ENCODE measurements at places on chromosomes 13 and 19.

DNA sequence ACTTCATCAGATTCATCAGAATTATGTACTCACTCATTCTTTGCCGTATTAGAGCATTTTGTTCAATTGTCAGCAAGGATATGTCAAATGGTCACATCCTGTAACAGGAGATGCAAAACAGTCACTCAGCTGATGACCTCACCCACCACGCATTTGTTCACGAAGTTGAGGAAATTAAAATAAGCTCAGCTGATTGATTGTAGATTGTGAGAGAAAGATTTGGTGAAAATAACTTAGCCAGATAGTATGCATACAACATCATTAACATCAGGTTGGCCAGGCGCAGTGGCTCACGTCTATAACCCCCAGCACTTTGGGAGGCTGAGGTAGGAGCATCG, 22.6 kb upstream of the CDC16 start:
- peak; percentile 46 for DNase-seq

GRCh38 chr19:45798995-45799517, 6.4 kb upstream of the DMWD start:
- peak; percentile 89 for DNase-seq

- no peak for DNase-seq
Observed at GRCh38 chr19:31676271-31677004, 327.2 kb upstream of the TSHZ3 start.

GRCh38 chr13:26037302-26037701, 14.5 kb downstream of the SHISA2 start:
- DNase-seq: no peak

DNA sequence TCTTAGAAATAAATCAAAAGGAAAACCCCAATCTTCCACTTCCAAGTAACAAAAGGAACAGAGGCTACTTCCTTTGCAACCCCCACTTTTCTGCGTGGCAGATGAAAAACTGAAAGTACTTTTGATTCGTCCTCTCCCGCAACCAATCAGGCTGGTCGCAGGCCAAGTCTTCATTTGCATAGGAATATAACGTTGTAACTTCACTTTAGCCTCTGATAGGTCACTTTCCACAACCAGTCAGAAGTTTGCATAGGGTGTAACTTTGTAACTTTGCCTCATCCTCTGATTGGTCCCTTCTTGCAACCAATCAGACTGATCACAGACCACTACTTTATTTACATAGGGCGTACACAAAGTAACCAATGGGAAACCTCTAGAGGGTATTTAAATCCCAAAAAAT, 37.2 kb downstream of the TGDS start:
- no peak for DNase-seq

DNA sequence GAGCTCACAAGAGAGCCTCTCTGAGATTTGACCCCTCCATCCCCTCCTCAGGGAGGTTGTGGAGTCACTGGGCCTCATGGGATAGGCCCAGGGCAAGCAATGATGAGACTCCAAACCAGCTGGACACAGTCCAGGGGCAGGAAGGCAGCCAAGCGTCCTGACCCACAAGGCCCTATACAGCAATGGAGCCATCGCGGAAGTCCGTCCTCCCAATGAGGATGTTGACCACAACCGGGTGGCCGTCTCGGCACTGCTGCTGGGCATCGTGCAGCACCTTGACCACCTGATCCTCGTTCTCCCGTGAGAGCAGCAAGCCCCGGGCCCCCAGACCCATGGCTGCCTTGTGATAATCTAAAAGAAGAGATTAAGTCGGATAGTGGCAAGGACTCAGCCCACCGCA, 7.9 kb downstream of the SYDE1 start:
- peak; percentile 32 for DNase-seq

DNA sequence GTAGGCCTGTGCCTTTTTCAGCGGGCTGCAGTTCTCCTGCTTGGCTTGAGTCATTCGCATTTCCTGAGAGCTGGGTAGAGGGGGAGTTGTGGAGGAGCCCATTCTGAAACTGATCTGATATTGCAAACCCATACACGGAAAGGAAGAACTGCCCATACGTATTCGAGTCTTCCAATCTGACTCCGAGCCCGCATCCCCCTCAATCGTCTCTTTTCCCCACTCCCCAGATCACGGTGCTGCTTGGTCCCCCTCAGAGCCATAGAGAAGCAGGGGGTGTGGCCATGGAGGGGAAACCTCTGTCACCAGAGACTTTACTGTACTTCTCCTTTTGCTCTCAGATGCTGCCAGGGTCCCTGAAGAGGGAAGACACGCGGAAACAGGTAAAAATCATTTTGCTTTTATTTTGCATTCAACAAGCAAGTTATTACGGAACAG, at the start of gene CD22:
CD22 (plus strand) TSS at position 337 of the 435 bp plus-strand sequence. CDS start 2,854 bp downstream, outside the sequence.
- no peak for DNase-seq

DNA sequence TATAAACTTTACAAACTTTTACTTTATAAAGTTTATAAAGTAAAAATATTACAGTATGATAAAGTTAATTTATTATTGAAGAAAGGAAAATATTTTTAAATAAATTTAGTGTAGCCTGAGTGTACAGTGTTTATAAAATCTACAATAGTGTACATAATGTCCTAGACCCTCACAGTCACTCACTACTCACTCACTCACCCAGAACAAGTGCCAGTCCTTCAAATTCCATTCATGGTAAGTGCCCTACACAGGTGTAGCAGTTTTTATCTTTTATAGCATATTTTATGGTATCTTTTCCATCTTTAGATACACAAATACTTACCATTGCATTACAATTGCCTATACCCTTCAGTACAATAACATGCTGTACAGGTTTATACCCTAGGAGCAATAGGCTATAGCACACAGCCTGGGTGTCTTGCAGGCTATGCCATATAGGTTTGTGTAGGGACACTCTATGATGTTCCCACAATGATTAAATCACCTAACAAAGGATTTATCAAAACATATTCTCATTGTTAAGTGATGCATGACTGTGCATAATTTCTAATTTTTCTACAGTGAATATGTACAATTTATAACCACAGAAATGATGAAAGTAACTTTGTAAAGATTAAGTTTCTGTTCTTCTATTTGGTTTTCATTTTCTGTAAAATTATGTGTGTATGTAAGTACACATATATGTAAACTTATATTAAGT, 98.0 kb downstream of the SPRY2 start:
- no peak for DNase-seq

DNA sequence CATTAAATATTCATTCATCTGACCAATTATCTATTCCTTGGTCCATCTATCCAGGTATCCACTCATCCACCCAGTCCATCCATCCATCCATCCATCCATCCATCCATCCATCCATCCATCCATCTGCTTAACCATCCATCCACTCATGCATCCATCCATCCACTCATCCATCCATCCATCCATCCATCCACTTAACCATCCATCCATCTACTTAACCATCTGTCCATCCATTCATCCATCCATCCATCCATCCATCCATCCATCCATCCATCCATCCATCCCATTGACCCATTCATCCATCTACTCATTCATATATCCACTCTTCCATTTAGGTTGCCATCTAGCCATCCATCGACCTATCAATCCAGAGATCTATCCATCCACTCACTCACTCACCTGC, 11.4 kb downstream of the MYBPC2 start:
- DNase-seq: no peak

GRCh38 chr19:32459204-32459865, 53.8 kb downstream of the DPY19L3 start:
- DNase-seq: no peak

GRCh38 chr19:19081642-19082151, 17.9 kb downstream of the SLC25A42 start:
- DNase-seq: no peak

- no peak for DNase-seq
Observed at GRCh38 chr13:79398915-79399314, 7.1 kb downstream of the RBM26 start.

- peak; percentile 4 for DNase-seq
Observed at GRCh38 chr19:18634612-18635297, 2.1 kb upstream of the KLHL26 start.

DNA sequence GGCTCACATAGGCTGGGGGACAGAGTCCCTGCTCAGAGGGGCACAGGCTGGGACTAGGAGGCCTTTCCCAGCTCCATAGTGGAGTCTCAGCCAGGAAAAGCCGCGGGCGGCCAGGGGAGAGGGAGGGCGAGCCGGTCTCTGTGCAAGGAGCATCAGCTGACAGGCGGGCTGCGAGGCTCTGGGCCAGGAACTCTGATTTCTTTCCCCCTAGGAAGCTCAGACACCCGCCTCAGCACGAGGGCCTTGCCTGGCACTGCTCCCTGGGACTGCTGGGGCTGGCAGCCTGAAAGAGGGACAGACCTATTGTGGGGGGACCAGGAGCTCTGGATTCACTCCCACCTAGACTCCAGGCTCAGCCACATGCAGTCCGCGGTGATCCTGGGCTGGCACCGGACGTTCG, 2.2 kb upstream of the PLK5 start:
- DNase-seq: no peak

DNA sequence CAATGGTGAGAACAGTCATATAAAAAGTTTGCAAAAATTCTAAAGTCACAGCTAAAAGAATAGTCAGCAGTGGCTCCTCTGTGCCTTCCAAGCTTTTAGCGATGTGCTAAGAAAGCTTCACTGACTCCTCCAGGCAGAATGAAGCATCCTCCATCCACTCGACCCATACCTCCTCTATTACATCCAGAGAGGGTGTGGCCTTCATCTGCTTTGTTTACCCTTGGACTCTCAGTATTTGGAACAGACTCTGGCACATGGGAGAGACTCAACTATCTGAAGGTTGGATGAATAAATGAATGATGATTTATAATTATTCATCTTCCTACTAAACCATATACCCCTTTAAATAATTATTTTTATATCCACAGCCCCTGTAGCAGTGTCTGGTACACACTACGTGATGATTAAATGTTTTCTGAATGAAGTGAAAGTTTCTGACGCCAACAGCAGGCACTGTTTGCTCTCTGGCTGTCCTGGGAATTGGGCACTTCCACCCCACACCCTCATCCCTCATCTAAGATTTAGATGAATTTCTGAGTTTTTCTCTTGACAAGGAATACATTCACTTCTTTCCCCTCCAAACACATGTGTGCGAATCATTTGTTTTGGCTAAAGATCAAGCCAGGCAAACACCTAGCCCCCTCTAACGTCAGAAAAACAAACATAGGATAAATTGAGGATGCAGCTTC, 93.9 kb downstream of the NUFIP1 start:
- DNase-seq: no peak

- no peak for DNase-seq
Observed at GRCh38 chr19:5103812-5104410, 135.0 kb downstream of the KDM4B start.

DNA sequence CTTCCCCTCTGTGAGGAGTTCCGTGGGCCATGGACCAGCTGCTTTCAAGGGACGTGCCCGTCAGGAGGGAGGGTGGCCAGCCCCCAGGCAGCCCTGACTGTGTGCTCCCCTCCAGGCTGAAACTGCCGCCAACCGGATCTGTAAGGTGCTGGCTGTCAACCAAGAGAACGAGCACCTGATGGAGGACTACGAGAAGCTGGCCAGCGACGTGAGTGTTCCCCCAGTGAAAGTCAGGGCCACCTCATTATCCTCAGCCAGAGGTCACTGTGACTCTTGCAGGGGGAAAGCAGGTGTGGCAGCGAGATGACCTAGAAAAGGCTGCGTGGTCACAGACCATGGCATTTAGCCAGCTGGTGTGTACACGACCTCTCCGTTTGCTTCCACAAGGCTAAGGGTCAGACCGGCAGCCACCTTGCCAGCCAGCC, 29.9 kb downstream of the CAPN12 start:
- DNase-seq: no peak

DNA sequence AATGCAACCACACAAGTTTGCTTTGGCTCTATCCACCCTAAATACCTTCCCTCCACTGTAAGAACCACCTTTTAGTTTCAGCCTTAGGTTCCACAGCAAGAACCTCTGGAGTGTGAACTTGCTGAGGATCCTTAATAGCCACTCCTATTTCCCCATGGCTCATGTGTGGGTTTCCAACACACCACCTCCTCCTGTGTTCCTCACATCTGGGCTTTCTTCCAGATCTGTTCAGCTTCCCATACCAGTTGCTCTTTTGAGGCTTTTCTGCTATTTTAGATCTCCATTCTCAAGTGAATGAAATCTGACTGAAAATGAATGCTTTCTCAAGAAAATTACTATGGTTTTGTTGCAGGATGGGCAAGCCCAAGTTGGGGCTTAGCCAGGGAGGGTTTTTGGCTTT, 104.8 kb upstream of the MIR17HG start:
- DNase-seq: peak; percentile 14

DNA sequence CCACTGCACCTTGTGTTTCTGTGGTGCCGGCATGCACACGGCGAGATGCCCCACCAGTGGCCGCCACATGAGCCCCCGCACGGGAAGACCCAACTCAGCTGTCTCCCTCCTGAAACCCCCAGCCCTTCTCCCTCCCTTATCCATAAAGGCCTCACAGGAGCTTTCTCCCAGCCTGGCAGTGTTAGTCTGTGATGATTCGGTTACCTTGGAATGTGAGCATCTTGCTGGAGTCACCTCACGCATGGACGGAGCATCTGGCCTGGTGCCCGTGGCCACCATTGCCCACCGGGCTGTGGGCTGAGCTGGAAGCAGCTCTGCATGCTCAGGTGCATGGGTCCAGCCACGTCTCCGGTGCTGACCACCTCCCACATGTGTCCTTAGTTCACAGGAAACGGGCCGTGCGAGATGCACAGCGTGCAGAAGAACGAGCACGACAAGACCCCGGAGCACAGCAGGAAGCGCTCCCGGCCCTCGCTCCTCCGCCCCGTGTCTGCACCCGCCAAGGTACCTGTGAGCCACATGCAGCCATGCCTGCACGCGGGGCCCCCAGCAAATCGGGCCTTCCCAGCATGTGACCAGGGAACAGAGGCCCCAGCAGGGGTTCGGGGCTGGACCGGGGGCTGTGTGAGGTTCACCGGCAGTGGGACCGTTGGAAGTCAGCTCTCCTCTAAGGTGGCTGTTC, 22.0 kb downstream of the SIN3B start:
- peak; percentile 34 for DNase-seq

DNA sequence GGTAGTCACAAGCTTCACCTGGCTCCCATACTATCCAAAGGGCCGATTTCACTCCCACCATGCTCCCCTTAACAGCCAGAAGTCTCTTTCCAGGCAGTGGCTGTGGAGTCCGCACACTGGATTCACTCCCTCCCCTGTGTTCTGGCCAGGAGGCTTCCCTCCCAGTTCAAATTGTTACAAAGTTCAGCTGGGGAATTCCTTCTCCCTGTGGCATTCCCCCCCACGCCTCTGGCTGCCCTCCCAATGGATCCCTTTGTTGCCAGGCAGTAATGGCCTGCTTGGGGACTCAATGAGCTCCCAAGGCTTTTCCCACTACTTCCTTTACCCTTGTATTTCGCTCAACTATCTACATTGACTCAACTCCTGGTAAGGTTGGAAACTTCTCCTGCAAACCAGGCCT, 1921.4 kb upstream of the PCDH20 start:
- DNase-seq: no peak

GRCh38 chr13:51993713-51994112, 17.5 kb downstream of the ATP7B start:
- no peak for DNase-seq

All from fibroblast of upper back skin (primary cell).